ENCODE measurements at places on chromosomes 1 and 21. TPM values are rescaled to one million over a fixed set of nuclear protein-coding genes. Genes with fewer than 3 reads are reported as not detected.

DNA sequence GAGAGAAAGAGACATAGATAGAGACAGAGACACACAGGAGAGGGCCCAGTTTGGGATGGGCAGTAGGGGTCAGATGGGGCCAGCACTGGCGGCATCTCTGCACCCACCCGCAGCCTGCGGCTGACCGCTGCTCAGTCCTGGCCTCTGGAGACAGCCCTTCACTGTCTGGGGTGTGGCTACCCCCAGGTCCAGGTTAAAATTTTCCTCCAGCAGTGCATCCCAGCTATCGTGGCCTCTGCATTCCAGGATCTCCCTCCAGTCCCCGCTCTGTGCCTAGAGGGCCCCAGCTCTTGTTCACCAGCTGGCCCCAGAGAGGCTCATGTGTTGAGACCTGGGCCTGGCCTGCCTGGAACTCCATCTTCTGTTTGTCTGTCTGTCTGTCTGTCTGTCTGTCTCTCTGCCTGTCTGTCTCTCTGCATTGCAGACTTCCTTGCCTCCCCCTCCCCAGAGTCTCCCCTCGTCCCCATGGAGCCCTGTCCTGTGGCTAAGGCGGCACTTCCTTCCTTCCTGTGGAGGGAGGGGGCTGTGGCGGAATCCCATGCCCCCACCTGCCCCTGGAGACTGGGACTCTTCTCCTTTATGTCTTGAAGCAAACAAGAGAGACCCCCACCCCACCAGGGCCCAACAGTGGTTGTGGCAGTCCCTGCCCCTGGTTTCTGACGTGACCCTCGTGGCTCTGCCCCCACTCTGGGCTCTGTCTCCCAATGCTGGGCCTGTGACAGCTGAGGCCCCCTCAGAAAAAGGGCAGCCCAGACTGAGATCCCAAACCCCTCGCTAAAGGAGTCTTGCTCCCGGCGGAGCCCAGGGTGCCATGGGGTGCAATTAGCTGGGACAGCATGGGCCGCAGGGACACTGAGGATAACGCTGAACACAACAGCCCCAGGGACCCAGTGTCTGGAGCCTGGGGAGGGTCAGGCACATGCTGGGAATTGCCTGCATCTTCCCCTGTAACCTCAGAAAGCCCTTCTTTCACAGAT, 241.8 kb downstream of the NPHP4 start:
- no peak for DNase-seq

GRCh38 chr1:7783178-7783711, 846 bp upstream of the PER3 start:
- DNase-seq, result no peak

- DNase-seq, result no peak
These were observed 70.3 kb downstream of the SERINC2 start for GRCh38 chr1:31483012-31483946.

GRCh38 chr1:101071470-101071891, 45.9 kb upstream of the DPH5 start:
- DNase-seq, result no peak

DNA sequence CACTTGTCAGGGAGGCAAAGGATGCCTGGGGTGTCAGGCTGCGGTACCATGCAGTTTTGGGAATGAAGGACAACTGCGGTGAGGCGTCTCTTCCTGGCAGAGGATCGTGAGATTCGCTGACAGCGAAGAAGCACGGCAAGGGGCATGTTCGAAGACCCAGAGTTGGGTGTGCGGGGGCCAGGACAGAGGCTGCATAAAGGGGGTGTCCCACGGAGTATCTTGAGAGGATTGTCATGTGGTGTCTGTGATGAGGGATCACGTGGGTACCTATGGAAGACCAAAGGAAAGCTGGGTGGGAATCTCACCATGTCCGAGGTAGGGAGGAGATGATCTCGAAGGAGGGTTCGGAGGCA, 372 bp downstream of the SLC25A44 start:
- DNase-seq, result no peak

DNA sequence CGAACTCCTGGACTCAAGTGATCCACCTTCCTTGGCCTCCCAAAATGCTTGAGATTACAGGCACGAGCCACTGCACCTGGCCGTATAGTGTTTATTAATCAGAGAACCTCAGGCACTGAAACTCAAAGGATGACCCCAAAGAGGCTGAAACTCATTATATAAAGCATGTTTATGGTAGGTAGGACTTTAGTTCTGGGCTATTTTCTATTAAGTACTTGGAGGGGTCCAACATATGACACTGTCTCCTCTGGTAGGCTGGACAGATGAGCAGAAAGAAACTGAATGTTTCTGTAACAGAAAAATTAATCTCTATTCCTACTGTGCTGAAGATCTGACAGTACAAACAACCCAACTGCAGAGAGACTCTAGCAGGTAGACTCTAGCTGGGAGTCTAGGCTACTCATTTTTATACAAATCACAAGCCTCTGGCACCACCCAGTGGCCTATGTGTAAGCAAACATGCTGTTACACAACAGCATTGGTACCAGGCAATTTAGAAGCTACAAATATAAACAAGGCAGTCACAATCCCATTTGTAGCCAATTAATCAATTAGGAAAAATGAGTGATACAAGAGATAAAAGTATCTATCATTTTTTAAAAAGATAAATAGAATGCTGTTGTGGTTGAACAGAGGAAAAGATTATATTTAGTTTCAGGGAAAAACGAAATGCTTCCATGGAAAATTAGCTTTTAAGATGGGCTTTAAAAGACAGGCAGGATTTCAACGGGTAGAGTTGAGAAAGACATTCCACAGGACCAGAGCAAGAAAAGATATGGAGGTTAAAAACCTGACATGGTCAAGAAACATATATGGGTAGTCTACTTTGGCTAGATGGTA, 10.4 kb downstream of the DCAF8 start:
- no peak for DNase-seq

DNA sequence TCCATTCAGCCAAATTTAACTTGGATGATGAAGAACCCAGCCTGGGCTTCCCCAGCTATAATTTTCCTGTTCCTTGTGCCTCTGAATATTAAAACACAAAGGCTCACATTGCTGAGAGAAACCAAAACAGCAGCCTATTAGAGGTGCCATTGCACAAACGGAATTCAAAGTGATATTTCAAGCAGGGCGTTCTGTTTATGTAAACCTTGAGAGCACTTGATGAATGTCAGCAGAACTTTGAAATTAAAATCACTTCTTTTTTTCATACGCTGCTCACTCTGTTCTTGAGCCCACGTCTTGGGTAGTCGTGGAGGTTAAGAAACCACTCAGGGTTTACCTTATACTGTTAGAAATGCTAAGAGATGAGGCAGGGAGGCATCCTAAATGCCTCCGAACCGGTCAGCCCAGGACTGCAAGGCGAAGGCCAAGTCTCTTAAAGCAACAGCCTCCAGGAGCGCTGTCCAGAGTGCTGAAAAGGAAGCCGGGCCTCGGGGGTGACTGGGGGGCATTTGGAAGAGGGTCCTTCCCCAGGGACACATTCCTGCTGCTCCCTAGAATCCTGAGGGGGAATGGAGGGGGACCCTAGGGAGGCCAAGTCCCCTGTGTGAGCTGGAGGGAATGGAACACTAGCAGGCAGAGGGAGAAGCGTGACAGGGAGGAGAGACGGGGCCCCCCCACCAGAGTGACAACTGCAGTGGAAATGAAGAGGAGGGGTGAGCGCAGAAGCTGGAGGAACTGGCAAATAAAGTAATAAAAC, 154.8 kb upstream of the VAMP3 start:
- DNase-seq, result no peak

DNA sequence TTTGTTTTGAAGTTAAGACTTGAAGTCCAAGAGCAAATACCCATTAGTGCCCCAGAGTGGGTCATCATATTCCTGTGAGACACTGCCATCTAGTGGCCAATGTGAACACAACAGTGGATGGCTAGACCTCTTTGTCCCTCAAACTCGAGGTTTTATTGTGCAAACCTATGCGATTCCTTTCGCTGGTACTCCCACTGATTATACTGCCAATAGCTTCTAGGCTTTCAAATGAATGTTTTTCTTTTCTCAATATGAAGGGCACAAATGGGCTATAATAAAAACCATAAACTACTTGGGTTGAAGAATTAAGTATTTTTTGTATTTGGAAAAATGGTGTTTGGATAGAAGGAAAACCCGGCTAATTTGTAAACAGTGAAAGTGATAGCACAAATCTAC, 100.4 kb upstream of the ZNF281 start:
- peak; percentile 82 for DNase-seq

GRCh38 chr1:213982289-213982671, 5.5 kb upstream of the PROX1 start:
- DNase-seq, result no peak

GRCh38 chr1:98677288-98677687, 15.8 kb downstream of the SNX7 start:
- no peak for DNase-seq

GRCh38 chr1:112975336-112975735, 19.3 kb upstream of the SLC16A1 start:
- DNase-seq, result no peak

- no peak for DNase-seq
These were observed 54.3 kb downstream of the DEGS1 start for GRCh38 chr1:224237119-224237881.

DNA sequence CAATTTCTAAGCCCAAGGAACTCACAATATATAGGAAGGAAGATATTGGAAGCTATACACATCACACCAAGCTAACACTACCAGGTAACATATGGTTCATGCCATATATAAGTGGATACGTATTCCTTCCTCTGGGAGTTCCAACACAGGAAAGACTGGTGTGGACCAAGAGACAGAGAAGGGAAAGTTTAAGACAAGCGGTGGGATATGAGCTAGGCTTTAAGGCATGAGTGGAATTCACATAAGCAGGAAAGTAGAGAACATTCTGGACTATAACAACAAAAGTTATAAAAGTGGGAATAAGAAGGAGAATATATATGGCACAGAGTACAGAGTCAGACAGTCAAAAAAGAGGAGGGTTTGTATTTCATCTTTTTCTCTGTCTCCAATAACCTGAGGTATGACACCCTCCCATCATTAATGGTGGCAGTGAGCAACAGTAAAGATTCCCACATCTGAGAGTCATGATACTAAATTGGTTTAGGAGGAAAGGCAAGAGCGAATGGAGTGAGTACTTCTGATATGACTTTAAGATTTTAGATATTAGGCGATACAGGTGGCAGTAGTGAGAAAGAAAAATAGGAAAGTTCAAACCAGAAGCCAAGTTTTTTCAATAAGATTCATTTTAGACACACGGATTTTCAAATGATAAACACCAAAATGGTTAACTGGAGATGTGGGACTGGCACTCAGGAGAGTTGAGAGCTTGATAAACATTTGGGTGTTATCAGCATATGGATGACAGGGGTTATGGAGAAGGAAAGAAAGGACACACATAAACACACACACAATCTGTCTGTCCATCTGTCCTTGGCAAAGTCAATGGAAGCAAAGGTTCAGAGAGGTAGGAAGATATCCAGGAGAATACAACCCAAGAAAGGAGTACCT, 87.4 kb upstream of the TTC39A start:
- DNase-seq, result no peak

DNA sequence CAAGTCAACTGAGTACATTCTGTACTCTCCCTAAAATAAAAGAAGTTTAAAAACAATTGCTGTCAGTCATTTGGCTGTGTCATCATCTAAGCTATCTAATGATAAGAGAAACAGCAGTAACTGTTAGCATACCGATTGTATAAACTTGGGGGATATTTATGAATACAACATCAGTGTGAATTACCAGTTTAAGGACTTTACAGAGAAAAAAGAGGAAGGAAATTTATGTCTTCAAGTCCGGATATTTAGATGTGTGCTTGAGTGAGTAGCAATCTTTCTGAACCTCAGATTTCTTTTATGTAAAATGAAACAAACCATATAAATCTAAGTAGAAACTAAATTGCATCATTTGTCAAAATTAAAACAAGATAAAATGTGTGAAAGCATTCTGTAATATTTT, 1557.0 kb downstream of the MRPL39 start:
- DNase-seq, result no peak

- no peak for DNase-seq
These were observed 719 bp downstream of the S100A14 start for GRCh38 chr1:153615406-153615805.

- peak; percentile 58 for DNase-seq
These were observed 7.8 kb upstream of the SRRM1 start for GRCh38 chr1:24635195-24635843.

GRCh38 chr21:29386803-29387202, 88.1 kb downstream of the BACH1 start:
- no peak for DNase-seq

DNA sequence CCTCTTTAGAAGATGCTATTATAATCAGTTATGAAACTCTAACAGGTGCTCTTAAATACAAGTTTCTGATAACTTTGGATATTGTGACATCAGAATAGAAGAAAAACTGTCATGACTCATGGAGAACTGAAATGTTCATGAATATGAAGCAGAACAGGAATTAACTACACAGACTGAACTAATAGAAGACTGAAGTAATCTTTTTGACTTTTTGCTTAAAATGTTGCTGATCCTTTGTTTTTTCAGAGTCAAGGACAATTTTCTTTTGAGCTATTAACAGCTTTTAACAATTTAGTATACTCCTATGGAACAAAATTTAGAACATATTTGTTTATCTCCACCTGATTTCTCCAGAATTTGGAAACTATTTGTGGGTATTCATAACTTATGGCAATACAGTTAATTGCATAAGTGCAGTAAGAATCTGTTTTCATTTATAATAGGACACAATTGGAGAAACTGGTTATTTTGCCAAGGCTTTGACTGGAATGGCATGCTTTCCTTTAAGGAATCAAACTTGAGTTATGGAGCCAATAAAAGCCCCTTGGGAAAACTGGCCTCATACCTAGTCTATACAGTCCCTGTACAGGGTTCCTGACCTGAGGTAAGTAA, 18.7 kb upstream of the PLA2G5 start:
- DNase-seq, result no peak

GRCh38 chr1:113247782-113248181, 142.5 kb upstream of the MAGI3 start:
- no peak for DNase-seq

CGN gene
- 10.2 TPM for total RNA-seq

ITGB2 gene
- 3.0 TPM for total RNA-seq

FTCD gene
- total RNA-seq, result 0.21 TPM

CD46 gene
- 128 TPM for total RNA-seq

KIF21B gene
- 0.46 TPM for total RNA-seq

AGMAT gene
- 3.1 TPM for total RNA-seq

Data from Panc1 (cell line).